ENCODE measurements at places on chromosomes 13 and 19. TPM values are rescaled to one million over a fixed set of nuclear protein-coding genes. Genes with fewer than 3 reads are reported as not detected.

DNA sequence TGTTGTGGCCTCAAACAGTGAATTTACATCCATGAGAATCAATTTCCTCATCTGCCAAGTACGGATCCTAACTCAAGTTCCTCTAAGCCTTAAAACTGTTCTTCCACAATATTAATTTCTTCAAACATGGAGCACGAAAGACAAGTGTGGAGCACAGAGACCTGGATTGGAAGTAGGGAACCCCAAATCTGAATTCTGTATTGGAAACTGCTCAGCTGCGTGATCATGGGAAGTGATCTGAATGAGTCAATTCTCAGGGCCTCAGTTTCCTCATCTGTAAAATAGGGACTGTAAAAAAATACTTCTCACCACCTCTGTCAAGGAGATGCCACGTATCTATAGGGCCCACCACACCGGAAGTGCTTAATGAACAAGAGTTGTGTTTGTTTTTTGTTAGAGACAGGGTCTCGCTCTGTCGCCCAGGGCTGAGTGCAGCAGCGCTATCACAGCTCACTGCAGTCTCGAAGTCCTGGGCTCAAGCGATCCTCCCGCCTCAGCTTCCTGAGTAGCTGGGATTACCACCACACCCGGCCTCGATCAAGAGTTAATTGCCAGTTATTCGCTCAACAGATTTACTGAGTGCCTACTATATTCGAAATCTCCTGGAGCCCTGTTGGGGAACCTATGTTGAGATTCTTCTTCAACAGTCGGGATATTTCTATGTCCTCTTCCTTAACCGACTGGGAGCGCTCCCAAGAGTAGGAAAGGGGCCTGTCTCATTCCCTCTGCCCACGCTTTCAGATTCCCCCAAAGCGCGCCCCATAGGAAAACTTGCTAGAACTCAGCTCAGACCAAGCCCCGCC lies 1.6 kb downstream of the SERTAD3 start:
- H3K27ac ChIP-seq, result peak overlapping the region; percentile 61
- H3K36me3 ChIP-seq, result peaks cover 26% of the 10 kb centered on the region
- peak overlapping the region; percentile 90 for H3K4me3 ChIP-seq
- H3K4me1 ChIP-seq, result peaks cover 10% of the 10 kb centered on the region

DNA sequence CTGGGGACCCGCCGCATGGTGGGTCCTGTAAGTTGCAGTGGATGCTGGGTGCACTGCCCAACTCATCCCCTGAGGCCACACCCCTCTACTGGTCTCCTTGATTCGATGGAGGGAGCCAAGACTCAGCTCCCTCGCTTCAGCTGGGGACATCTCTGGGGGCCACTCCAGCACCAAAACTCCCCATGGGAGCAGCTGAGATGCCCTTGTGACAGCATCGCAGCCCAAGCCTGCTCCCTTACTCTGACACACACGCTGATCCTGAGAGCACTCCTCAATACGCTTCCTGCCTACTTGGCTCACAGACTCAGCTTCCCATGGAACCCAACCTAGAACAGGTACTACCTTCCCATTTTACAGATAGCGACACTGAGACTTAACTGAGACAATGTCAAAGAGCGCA lies 56.2 kb downstream of the PEPD start:
- no peak overlapping the region for H3K4me3 ChIP-seq
- H3K36me3 ChIP-seq, result peaks cover 15% of the 10 kb centered on the region
- H3K27ac ChIP-seq, result no peak overlapping the region
- DNase-seq, result no peak
- H3K4me1 ChIP-seq, result peaks cover 11% of the 10 kb centered on the region

VSIG10L gene
- total RNA-seq, result 1.3 TPM

- H3K27ac ChIP-seq, result no peak overlapping the region
- H3K4me3 ChIP-seq, result no peak overlapping the region
- no peak for DNase-seq
- H3K36me3 ChIP-seq, result no peaks in the 10 kb centered on the region
- H3K4me1 ChIP-seq, result peaks cover 2% of the 10 kb centered on the region
Observed at GRCh38 chr19:41933693-41934426, 5.6 kb upstream of the ERFL start.

GRCh38 chr13:47168618-47169017 lies 271.8 kb upstream of the HTR2A start:
- no peak overlapping the region for H3K4me3 ChIP-seq
- no peaks in the 10 kb centered on the region for H3K4me1 ChIP-seq
- H3K27me3 ChIP-seq, result no peaks in the 10 kb centered on the region
- DNase-seq, result no peak
- H3K27ac ChIP-seq, result no peak overlapping the region

DOHH gene
- total RNA-seq, result 8.7 TPM

DNA sequence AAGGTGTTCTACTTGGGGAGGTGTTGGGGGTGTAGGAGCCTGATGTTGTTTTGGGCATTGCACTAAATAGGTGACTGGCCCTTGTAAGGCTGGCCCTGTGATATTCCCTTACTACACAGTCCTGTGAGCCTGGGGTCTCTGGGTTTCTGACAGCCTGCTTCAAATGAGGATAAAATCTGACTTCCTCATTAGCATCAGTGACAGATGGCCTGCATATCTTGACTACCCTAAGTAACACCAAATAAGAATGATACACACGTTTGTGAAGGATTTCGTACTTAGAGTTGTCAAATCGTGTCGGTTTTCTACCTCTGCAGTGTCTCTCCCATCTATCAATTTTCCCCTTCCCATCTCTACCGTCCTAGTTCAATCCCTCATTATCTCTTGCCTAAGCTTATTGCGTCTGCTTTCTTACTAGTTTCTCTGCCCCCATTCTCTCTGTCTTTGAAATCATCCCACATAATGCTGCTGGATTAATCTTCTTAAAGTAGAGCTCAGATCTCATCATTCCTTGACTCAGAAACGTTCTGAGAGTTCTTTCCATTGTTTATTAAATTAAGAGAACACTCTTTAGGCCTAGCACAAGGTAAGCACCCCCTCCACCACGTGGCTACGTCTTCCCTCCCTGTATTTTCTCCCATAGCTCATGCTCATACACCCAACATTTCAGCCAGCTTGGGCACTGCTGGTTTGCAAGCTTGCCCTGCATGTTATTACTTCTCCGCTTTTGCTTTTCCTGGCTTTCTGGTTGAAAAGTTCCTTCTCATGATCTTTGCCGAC lies 26.2 kb upstream of the CNMD start:
- H3K36me3 ChIP-seq, result no peaks in the 10 kb centered on the region
- no peaks in the 10 kb centered on the region for H3K4me1 ChIP-seq
- no peak for DNase-seq

FLT3LG gene
- 1.8 TPM for total RNA-seq

GRCh38 chr13:100537951-100538462 lies 50.6 kb downstream of the GGACT start:
- H3K27ac ChIP-seq, result no peak overlapping the region
- no peak for DNase-seq
- no peaks in the 10 kb centered on the region for H3K27me3 ChIP-seq
- no peaks in the 10 kb centered on the region for H3K36me3 ChIP-seq

ADGRE3 gene
- total RNA-seq, result 0.78 TPM

ZNF85 gene
- total RNA-seq, result 3.7 TPM

- DNase-seq, result no peak
- H3K4me1 ChIP-seq, result peaks cover 35% of the 10 kb centered on the region
- H3K4me3 ChIP-seq, result peak overlapping the region; percentile 69
Observed at GRCh38 chr19:45451131-45451849, 16.5 kb upstream of the FOSB start.

DNA sequence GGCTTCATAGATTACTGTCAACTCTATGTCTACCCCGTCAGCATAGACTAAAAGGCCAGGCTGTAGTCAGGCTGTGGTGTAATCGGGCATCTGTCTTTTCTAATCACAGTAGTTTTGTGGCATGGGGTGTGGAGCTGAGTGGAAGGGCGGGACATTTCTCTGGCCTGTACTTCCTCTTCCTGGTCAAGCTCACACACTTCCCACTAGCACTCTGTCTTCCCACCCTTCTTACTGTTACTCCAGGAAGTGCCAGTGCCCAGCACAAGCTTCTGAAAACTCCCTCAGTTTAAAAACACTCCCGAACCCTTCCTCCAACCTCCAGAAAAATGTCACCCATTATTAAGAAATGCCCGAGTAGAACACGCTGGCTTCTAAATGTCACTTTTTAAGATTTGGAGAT lies 229.8 kb downstream of the KLF5 start:
- no peaks in the 10 kb centered on the region for H3K36me3 ChIP-seq
- no peak overlapping the region for H3K4me3 ChIP-seq
- no peaks in the 10 kb centered on the region for H3K4me1 ChIP-seq

DNA sequence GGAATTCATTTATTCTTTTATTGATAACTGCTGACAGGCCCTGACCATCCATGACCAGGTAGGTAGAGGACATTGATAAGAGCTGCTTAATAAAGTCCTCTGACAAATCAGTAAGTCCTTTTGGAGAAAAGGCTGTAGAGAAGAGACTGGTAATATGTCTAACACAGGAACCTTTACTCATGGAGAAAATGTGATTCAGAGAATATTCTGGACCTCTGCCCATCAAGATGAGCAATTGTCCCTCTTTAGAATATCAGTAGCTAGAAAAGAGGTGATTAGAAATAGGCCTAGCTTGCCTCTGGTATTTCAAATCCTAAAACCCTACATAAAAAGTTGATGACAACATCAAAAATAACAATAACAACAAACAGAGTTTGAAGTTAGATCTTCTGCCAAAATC lies 642.3 kb downstream of the TBC1D4 start:
- no peak overlapping the region for H3K27ac ChIP-seq
- no peaks in the 10 kb centered on the region for H3K36me3 ChIP-seq
- no peaks in the 10 kb centered on the region for H3K4me1 ChIP-seq
- no peaks in the 10 kb centered on the region for H3K27me3 ChIP-seq
- DNase-seq, result no peak

DNA sequence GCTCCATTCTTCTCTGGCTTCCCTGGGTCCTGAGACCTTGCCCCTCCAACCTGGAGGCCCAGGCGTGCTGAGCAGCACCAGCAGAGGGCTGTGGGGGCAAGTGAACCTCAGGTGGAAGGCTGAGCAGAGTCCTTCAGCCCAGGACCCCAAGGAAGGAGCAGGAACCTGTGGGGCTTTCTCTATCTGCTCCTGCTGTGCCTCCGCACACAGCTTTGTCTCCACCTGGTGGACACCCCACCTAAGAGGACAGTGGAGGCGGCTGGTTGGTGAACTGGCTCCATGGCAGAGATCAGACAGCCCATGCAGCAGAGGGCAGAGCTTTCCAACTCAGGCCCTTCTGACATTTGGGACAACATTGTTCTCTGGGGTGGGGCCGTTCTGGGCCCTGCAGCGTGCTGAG lies 19.7 kb downstream of the ZFR2 start:
- no peak overlapping the region for H3K4me3 ChIP-seq
- H3K27me3 ChIP-seq, result no peaks in the 10 kb centered on the region
- no peaks in the 10 kb centered on the region for H3K4me1 ChIP-seq
- DNase-seq, result peak; percentile 10
- no peaks in the 10 kb centered on the region for H3K36me3 ChIP-seq

CYP4F8 gene
- total RNA-seq, result not detected

DNA sequence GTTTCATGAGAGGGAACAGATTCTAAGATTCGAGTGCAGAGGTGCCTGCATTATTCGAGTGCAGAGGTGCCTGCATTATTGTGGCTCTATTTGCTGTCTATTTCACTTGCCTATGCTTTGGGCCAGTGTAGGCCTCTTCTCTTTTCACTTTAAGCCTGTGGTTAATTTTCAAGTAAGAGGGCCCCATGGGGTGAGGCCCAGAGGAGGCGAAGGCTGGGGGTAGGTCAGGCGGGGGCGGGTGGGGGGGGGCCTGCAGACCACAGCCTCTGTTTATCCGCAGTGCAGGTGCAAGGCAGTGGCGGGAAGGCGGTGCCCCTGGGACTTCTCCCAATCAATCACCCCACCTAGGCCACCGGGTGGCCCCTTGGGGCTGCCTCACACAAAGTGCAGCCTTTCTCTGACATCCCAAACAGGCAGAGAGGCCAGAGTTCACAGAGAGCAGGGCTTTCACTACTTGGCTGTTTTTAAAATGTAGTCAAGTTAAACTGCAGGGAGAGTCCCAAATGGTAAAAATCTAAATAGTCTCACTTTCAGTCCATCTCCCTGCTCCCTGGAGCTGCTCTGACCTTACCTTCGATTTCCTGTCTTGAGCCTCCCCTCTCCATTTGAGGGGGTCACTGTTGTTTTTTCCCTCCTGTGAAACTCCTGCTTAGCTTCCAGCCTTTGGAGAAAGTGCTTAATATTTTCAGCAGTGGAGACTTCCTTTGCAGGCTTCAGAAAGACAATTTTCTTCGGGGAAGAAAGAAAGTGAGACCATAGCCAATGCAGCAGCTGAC lies 249.0 kb downstream of the DLEU7 start:
- peak overlapping the region; percentile 25 for H3K27ac ChIP-seq
- no peaks in the 10 kb centered on the region for H3K36me3 ChIP-seq
- H3K4me3 ChIP-seq, result no peak overlapping the region
- no peaks in the 10 kb centered on the region for H3K27me3 ChIP-seq
- peaks cover 60% of the 10 kb centered on the region for H3K4me1 ChIP-seq
- no peak for DNase-seq

PCDH17 gene
- total RNA-seq, result 3.1 TPM

GRCh38 chr19:18419699-18420460 lies 682 bp downstream of the SSBP4 start:
- peaks cover 77% of the 10 kb centered on the region for H3K4me1 ChIP-seq
- H3K27ac ChIP-seq, result peak overlapping the region; percentile 97
- no peaks in the 10 kb centered on the region for H3K27me3 ChIP-seq
- H3K4me3 ChIP-seq, result peak overlapping the region; percentile 81
- DNase-seq, result no peak
- no peaks in the 10 kb centered on the region for H3K36me3 ChIP-seq

DNA sequence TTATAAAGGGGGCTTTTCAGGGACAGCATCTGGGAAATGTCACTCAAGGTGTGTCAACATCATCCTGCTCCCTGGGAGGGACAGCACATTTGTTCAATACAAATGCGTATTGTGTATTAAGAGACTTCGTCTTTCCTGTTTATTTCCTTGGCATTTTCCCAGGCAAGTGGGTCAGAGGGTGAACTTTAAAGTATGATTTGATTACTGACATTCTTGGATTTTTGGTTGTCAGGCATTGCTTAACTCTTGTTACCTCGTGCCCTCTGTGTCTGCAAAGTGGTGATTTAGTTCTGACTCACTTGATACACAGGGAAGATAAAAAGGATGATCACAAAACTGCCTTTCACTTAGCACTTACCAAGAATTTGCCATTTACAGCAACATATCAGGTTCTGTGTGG lies 292.7 kb downstream of the SUCLA2 start:
- no peak overlapping the region for H3K27ac ChIP-seq
- H3K4me3 ChIP-seq, result no peak overlapping the region
- H3K36me3 ChIP-seq, result no peaks in the 10 kb centered on the region
- DNase-seq, result no peak
- no peaks in the 10 kb centered on the region for H3K4me1 ChIP-seq

All from heart right ventricle (tissue), 16 donors.